ENCODE measurements at places on chromosomes 12 and 14.

- DNase-seq, result no peak
Observed at GRCh38 chr12:105175397-105175990, 60.5 kb downstream of the APPL2 start.

DNA sequence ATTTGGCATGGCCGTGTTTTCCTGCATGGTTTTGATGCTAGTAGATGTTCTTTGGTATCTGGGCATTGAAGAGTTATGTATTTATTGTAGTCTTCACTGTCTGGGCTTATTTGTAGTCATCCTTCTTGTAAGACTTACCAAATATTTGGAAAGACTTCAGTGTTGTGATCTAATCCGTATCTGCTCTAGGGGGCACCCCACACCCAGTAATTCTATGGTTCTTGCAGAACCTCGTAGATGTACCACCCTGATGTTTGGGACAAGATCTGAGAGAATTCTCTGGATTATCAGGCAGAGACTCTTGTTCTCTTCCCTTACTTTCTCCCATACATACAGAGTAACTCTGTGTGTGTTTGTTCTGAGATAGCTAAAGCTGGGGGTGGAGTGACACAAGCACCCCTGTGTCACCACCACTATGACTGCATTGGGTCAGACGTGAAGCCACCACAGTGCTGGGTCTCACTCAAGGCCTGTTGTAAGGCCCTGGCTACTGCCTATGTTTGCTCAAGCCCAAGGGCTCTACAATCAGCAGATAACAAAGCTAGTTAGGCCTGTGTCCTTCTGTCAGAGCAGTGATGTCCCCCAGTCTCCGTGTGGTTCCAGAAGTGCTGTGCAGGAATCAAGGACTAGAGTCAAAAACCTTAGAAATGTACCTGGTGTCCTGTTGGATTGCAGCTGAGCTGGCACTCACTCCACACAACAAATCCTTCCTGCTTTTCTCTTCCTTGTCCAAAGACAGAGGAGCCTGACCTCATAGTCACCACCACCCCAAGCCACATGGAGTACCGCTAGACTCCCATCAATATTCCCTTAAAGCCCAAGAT lies 9.6 kb downstream of the RDH16 start:
- no peak for DNase-seq

- DNase-seq, result no peak
Observed at GRCh38 chr12:22978962-22979361, 354.0 kb downstream of the ETNK1 start.

GRCh38 chr12:114392909-114393308 lies 13.0 kb downstream of the TBX5 start:
- DNase-seq, result no peak

DNA sequence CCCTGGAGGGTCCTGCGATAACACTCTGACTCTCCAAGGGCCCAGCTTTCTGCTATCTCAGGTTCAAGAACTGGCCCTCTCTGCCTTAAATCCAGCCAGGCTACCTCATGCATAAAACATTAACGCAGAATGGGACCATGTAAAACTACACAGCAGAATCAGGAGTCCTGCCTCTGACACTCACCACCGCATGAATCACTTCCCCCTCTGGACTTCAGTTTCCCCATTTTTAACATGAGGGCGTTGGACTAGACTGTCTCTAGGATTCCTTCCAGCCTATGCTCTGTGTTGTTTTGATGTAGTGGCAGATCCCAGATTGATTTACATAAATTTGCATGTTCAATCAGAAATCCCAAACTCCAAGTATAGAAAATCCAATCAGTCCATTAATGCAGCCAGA lies 3.3 kb downstream of the NCKAP5L start:
- DNase-seq, result no peak

GRCh38 chr12:7120166-7120565 lies 8.5 kb downstream of the RBP5 start:
- no peak for DNase-seq

GRCh38 chr12:3757261-3757660 lies 4.4 kb upstream of the CRACR2A start:
- DNase-seq, result no peak

DNA sequence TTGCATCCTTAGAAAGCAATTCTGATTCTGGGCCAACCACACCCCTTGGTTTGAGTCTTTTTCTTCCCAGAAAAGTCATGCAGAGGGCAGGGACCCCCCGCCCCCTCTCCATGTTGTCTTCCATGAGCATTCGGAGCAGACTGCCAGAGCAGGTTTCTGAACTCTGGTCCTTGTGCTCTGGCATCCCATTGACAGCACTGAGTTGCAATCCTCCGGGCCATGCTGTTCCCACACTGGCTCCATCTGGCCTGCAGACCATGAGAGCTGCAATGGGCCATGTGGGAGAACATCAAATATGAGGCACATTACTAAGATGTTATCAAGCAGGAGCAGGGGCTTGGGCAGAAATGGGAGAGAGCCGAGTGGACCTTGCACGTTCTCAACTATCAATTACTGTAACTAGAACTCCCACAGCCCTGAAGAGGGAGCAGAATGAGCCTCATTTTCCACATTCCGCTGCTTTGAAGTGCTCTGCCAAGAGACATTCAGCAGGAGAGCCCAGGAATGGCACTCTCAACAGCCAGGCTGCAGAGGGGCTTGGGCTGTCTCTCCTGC lies 157.4 kb downstream of the STXBP6 start:
- DNase-seq, result no peak

DNA sequence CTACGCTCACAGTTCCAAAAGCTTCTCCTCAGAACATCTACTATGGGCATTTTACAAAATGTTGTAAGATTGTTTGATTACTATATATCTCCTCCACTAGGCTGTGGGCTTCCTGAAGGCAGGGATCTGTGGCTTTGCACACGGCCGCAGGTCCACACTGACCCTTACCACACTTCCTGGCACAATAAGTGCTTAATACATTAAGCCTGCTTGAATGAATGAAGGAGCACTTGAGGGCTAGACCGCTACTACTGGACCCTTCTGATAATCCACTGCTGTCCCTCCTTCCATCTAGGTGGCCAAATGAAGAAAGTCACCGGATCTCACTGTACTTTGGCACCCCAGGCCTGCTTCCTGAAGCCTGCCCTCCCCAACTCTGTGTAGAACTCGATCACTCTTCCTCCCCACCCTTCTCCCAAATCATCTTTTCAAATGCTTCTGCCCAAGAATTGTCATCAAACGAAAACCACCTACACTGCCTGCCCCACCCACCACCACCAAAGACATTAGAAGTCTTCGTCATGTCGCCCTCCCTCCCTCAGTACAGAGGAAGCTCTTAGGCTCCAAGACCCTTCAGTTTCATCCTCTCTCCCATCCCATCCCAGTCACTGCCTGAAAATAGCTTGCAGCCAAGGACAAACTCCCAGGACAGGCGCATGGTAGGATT lies 596 bp upstream of the ZBTB39 start:
- DNase-seq, result no peak

DNA sequence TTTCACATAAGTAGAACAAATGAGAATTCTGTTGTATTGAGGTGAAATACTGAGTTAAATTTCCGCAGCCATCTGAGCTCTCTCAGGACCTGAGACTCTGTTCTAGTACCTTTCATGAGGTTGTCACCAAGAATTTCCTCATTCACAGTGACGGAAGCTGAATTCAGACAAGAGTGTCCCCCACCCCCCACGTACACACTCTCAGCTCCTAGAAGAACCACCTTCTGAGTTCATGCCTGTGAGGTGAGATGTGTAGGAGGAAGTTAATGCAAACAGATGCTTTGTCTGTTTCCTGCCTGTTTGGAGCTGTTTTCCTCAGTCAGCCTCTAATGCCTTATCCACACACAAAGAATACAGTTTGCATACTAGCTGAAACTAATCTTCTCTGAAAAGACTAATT lies 18.2 kb downstream of the BICDL1 start:
- peak; percentile 49 for DNase-seq

GRCh38 chr14:75978249-75978731 lies 3.5 kb downstream of the TGFB3 start:
- DNase-seq, result no peak

- DNase-seq, result no peak
Observed at GRCh38 chr14:103625356-103626095, 3.5 kb upstream of the KLC1 start.

- DNase-seq, result no peak
Observed at GRCh38 chr12:91608542-91608941, 425.9 kb upstream of the DCN start.

All from stimulated activated CD4-positive, alpha-beta T cell treated with anti-CD3 and anti-CD28 coated beads, Interleukin-15, amount 100 ng/mL, for 1 hour (primary cell).